ENCODE measurements at places on chromosomes 16 and 17. TPM values are rescaled to one million over a fixed set of nuclear protein-coding genes. Genes with fewer than 3 reads are reported as not detected.

GRCh38 chr16:65843941-65844340 lies 522.5 kb upstream of the CDH5 start:
- H3K27me3 ChIP-seq, result no peaks in the 10 kb centered on the region
- no peak overlapping the region for H3K27ac ChIP-seq
- no peak for DNase-seq
- H3K4me1 ChIP-seq, result no peaks in the 10 kb centered on the region
- H3K4me3 ChIP-seq, result no peak overlapping the region
- no peaks in the 10 kb centered on the region for H3K36me3 ChIP-seq

FOXC2 gene
- 14.9 TPM for total RNA-seq

TAC4 gene
- not detected for total RNA-seq

DNA sequence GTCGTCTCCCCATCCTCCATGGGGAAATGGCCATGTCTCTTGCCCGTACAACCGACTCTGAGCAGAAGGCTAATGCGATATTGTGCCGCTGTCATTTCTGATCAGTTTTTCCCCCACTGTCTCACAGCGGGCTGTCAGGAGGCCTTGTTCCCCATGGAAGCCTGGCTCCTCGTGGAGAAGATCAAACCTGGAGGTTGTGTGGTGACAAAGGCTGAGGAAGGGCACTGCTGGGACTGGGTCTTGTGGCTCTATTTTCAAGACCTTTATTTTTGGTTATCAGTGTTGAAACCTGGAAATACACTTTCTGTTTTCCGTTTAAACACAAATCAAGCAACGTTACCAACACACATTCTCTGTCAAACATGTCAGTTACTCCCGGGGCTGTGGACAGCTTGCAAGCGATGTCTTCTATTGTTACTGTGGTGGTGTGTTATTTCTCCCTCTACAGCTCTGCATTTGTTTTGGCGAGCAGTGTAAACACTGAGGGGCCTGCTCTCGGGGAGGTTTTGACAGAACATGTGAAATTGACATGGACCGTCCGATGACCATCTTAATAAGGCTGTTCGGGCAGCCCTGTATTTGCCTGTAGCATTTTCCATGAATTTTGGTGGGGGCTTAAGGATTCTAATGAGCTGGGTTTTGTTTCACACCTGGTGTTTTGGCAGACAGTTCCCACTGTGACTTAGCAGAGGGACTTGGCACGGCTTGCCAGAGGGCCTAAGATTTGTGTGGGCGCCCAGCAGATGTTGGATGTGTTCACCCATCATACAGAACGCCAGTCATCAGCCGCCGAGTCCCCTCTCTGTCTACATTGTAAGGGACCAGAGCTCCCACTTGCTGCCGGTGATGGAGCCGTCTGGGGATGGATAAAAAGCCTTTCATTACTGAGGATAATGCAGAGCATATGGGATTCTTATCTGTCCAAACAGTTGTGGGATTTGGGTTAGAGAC lies 12.5 kb downstream of the RBFOX1 start:
- DNase-seq, result no peak
- H3K4me1 ChIP-seq, result no peaks in the 10 kb centered on the region
- H3K36me3 ChIP-seq, result no peaks in the 10 kb centered on the region
- no peaks in the 10 kb centered on the region for H3K27me3 ChIP-seq
- H3K27ac ChIP-seq, result no peak overlapping the region

DNA sequence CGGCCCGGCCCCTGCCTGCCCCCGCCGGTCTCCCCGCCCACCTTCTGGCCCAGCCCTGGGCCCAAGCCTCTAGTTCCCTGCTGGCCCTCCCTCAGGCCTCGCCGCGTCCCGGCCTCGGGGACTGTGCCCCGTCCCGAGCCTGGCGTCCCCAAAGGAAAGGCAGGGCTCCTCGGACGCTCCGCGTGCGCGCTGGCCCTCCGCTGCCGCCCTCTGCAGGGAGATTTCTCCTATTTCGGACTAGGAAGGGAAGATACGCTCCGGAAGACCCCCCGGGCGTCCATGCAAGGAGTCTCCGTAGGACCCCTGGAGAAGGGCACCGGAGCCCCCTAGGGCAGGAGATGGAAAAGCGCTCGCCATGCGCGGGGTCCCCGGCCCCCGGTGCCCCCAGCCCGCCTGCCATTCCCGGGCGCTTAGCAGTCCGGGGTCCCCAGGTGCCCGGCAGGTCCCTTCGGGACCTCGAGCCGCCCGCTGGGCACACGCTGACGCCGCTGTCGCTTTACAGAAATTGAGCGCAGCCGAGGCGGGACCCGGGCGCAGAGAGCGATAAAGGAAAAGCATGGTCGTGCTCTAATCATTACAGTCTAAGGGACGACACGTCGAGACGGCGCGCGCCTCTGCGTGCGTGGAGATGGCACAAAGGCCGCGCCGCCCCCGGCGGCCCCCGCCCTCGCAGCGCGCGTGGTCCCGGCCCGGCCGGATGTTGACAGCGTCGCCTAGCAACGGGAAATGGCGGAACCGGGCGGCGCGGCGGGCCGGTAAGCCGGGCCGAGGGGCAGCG lies at the start of gene CCDC40:
Gene CCDC40, plus strand, starts transcription at position 706 of the 778 bp plus-strand sequence. Its CDS starts 21 bp downstream, at position 727.
- peaks cover 24% of the 10 kb centered on the region for H3K4me1 ChIP-seq
- DNase-seq, result no peak
- peak within 1 kb of the TSS; percentile 73 for H3K4me3 ChIP-seq
- peak within 1 kb of the TSS; percentile 78 for H3K27ac ChIP-seq
- peaks cover 2% of the 10 kb centered on the region for H3K36me3 ChIP-seq

DNA sequence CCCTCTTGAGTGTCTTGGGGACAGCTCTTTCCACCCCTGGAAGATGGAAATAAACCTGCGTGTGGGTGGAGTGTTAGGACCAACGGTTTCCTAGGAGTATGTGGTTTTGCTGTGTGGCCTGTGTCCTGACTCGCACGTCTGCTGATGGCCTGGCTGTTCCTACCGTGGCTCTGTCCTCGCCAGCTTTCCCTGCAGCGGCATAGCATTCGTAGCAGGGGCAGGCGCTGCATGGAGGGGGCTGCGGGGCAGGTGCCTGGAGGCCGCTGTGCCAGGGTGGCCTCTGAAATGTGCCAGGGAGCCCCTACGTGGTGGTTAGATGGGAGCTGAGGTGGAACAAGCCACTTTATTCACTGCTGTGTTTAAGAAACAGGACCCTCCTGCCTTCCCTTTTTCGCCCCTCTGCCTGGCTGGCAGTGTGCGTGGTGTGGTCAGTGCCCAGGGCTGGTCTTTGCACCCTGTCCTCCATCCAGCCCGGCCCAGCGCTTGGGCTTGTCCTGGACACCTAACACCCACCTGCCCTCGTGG lies 10.6 kb downstream of the SLC16A3 start:
- no peak for DNase-seq
- peak overlapping the region; percentile 94 for H3K27ac ChIP-seq
- H3K27me3 ChIP-seq, result no peaks in the 10 kb centered on the region

GRCh38 chr16:3971261-3971660 lies 90.7 kb upstream of the CREBBP start:
- H3K27me3 ChIP-seq, result no peaks in the 10 kb centered on the region
- no peak overlapping the region for H3K4me3 ChIP-seq
- no peaks in the 10 kb centered on the region for H3K36me3 ChIP-seq

PIGW gene
- total RNA-seq, result 16.2 TPM

GRCh38 chr16:17416461-17417311 lies 54.1 kb downstream of the XYLT1 start:
- no peaks in the 10 kb centered on the region for H3K36me3 ChIP-seq
- no peak for DNase-seq
- H3K4me1 ChIP-seq, result no peaks in the 10 kb centered on the region
- no peak overlapping the region for H3K27ac ChIP-seq
- H3K27me3 ChIP-seq, result peaks cover 8% of the 10 kb centered on the region

GRCh38 chr17:42202696-42203095 lies 8.4 kb upstream of the GHDC start:
- no peak overlapping the region for H3K4me3 ChIP-seq
- no peak for DNase-seq
- H3K4me1 ChIP-seq, result no peaks in the 10 kb centered on the region
- H3K36me3 ChIP-seq, result peaks cover 7% of the 10 kb centered on the region
- H3K27ac ChIP-seq, result no peak overlapping the region

DNA sequence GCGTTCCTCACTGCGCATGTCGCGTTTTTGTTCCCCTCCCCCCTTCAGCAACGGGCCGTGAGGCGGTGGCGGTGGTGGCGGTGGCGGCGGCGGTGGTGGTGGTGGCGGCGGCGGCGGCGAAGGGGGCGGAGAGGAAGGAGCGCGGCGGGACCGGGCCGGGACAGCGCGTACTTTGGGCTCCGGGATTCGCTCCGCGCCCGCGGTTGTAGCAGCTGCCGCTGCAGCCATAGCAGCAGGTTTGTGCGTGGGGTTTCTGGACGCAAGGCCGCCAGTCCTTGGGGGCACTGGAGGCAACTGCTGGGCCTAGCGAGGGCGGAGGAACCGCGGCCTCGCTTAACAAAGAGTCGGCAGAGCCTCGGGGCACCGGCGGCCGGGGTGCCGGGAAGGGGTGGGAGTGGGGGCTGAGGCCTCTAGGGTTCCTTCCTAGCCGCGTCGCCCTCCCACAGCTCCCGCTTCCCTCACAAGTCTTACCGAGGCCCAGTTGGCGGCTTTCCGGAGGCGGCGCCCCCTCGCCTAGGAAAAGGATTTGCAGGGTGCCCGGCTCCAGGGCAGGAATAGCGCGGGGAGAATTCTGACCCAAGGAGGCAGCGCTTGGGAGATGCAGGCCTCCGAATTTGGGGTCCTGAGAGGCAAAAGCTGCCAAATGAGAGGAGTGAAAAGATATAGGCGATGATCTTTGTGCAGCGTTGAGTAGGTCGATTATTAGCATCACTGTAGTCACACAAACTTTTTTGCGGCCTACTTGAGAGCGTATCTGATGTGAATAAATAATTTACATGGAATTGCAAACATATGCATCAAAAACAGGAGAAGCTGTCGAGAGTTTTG lies at the start of gene DDX42:
Gene DDX42, plus strand, starts transcription at position 30 of the 828 bp plus-strand sequence. CDS start 12,880 bp downstream, outside the sequence.
- H3K27me3 ChIP-seq, result no peaks in the 10 kb centered on the region
- peak within 1 kb of the TSS; percentile 98 for H3K27ac ChIP-seq
- peaks cover 6% of the 10 kb centered on the region for H3K4me1 ChIP-seq
- DNase-seq, result no peak
- peak within 1 kb of the TSS; percentile 97 for H3K4me3 ChIP-seq

DNA sequence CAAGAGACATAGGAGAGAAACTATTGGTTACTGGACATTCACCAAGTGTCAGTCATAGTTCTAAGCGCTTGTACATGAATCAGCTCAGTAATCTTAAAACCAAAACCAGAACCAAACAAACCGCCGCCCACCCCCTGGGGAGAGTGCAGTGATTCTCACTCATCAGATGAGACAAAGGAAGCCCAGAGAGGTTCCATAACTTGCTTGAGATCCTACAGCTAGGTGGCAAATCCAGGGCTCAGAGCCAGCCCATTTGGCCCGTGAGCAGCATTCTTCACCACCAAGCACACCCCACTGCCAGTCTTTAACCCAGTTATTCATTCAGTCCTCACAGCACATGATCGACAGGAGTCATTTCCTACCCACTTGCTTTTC lies 37.2 kb upstream of the RGS9 start:
- peak; percentile 62 for DNase-seq
- no peaks in the 10 kb centered on the region for H3K36me3 ChIP-seq
- H3K4me3 ChIP-seq, result peak overlapping the region; percentile 48
- peak overlapping the region; percentile 72 for H3K27ac ChIP-seq

DNA sequence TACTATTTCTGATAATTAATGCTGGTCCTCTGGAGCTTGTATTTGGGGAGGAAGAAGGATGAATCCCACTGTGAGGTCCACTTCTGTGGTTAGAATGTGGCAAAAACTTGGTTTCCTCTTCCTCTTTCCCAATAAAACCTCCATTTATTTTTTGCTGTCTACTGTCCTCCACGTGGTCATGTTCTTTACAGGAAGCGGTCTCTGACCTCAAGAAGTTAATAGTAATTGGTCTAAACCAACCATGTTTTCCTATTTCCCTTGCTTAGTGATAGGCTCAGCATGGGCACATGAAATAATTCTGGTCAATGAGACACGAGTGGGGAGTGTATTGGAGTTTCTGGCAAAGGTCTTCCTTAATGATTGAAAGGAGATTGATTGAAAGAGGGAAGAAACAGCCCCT lies 33.9 kb downstream of the CHP2 start:
- H3K27ac ChIP-seq, result no peak overlapping the region
- H3K4me3 ChIP-seq, result no peak overlapping the region
- H3K4me1 ChIP-seq, result no peaks in the 10 kb centered on the region
- no peaks in the 10 kb centered on the region for H3K27me3 ChIP-seq

DNA sequence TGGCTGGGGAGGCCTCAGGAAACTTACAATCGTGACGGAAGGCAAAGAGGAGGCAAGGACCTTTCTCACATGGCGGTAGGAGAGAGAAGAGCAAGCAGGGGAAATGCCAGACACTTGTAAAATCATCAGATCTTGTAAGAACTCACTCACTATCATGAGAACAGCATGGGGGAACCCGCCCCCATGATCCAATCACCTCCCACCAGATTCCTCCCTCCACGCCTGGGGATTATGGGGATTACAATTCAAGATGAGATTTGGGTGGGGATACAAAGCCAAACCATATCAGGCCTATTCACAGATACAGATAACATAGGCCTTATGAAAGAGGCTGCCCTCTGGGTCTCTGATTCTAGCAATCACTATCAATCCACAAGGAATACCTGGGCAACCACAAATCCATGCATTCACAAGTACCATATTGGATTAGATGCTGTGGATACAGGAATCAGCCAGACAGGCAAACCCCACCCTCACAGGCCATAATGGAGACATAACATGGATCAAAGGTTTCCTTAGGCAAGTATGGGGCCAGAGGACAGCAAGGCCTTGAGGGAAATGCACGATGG lies 284.9 kb downstream of the SOX9 start:
- peaks cover 7% of the 10 kb centered on the region for H3K36me3 ChIP-seq
- H3K4me1 ChIP-seq, result peaks cover 52% of the 10 kb centered on the region
- H3K27me3 ChIP-seq, result no peaks in the 10 kb centered on the region

SLC35G6 gene
- not detected for total RNA-seq

GRCh38 chr16:82628711-82629110 lies 1.9 kb downstream of the CDH13 start:
- no peaks in the 10 kb centered on the region for H3K4me1 ChIP-seq
- DNase-seq, result no peak
- peaks cover 4% of the 10 kb centered on the region for H3K27me3 ChIP-seq
- no peaks in the 10 kb centered on the region for H3K36me3 ChIP-seq

GRCh38 chr17:38600906-38601305 lies 4.8 kb downstream of the SRCIN1 start:
- H3K4me1 ChIP-seq, result peaks cover 17% of the 10 kb centered on the region
- H3K36me3 ChIP-seq, result no peaks in the 10 kb centered on the region
- H3K27ac ChIP-seq, result no peak overlapping the region
- H3K27me3 ChIP-seq, result no peaks in the 10 kb centered on the region
- no peak overlapping the region for H3K4me3 ChIP-seq
- no peak for DNase-seq

SLC38A8 gene
- total RNA-seq, result not detected

- H3K4me3 ChIP-seq, result no peak overlapping the region
- DNase-seq, result no peak
- H3K27ac ChIP-seq, result no peak overlapping the region
- H3K36me3 ChIP-seq, result peaks cover 2% of the 10 kb centered on the region
- no peaks in the 10 kb centered on the region for H3K4me1 ChIP-seq
- no peaks in the 10 kb centered on the region for H3K27me3 ChIP-seq
Observed at GRCh38 chr17:28703552-28704218, 8.0 kb downstream of the PROCA1 start.

Measured in Panc1 (cell line).